ENCODE measurements at places on chromosomes 3 and 15.

- DNase-seq = no peak
These were observed 96.6 kb upstream of the PLXND1 start for GRCh38 chr3:129702934-129703712.

GRCh38 chr3:21705769-21706168 lies 45.2 kb downstream of the ZNF385D start:
- no peak for DNase-seq

DNA sequence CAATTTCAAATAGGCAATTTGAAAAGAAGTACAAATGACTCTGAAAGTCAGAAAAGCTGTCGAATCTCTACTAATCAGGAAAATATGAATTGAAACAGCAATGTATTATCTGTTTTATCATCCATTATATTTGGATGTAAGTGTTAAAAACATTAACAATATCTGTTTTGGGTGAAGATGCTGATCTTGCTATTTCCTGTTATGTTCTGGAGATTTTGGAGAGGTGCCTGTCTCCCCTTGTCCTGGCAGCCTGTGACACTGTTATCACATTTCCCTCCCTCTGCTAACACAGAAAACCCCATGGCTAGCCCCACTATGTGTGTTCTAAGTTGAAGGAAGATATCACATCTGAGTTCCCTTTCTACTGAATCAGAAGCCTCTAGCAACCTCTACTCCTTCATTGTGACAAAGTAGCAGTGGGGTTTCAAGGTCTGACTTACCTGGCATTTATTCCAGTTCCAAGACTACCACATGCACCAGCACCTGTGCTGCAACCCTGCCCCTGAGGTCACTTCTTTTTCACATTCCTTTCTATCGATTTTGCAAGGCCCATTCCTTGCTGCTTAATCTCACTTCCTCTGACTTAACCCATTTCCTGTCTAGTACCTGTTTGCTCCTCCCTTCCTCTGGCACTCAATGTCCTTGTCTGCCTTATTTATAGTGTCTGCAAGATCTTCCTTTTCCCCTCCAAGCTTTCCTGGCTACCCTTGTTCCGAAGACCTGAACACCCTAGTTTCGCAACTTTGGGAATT lies 95.5 kb upstream of the COL8A1 start:
- DNase-seq = peak; percentile 5

DNA sequence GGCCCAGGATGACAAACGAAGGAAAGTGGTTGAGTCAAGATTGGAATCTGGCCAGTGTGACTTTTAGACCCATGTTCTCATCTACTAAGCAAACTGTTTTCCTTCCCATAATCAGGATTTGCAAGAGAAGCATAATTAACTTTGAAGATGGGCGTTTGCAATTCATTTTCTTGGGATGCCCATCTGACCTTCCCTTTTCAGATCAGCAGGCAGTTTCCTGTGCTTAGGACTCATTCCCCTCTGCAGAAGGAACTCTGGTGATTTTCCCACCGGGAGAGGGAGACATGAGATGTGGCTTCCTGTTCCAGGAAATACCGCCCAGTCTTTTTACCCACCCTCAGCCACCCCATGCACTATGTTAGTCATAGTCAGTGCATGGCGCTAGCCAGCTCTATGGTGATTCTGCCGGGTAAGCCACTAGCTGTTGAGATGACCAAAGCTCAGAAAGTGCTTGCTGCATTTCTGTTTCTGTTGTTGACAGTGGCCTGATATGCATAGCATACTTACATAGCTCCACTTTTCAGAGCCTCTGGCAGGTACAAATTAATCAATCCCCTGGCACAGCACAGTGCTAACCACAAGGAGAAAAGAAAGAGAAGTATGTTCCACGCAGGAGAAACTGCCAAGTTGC lies 129.4 kb downstream of the VGLL4 start:
- no peak for DNase-seq

- no peak for DNase-seq
These were observed 27.5 kb downstream of the IGF2BP2 start for GRCh38 chr3:185797108-185797881.

GRCh38 chr3:197186887-197187588 lies 111.4 kb downstream of the DLG1 start:
- no peak for DNase-seq

DNA sequence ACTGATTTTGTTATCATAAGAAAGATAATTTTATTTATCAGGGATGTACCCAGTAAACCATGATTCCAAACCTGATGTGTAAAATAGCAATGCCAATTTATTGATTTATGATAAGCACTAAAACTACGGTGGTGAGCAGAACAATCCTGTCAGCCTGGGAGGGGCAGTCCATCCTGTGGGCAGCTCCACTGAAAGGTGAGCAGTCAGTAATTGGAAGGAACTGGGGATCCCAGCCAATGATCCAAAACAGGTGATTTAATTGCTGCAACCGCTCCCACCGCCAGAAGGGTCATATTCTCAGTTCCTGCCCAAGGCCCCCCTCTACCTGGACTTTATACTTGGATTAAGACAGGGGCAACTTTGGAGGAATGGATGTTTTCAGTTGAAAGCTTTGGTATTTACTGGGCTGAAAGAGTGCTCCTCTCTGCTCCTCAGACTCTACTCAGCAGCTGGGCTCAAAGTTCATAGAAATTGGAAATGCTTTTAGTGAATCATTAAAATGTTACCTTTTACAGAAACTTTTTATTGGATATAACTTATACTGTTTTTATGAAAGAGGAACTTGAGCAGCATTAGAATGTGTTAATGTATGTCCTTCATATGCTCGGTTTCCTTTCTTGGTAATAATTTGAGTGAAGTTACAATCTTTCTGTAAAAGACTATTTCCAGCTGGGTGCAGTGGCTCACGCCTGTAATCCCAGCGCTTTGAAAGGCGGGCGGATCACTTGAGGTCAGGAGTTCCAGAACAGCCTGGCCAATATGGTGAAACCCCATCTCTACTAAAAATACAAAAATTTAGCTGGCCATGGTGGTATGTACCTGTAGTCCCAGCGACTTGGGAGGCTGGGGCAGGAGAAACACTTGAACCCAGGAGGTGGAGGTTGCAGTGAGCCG lies 198.6 kb upstream of the IL12A start:
- DNase-seq = no peak

GRCh38 chr15:41392659-41393058 lies 9.6 kb downstream of the NDUFAF1 start:
- no peak for DNase-seq

- no peak for DNase-seq
These were observed 1.7 kb upstream of the SLC6A20 start for GRCh38 chr3:45798034-45798433.

GRCh38 chr3:127629467-127630403 lies 750 bp downstream of the PODXL2 start:
- peak; percentile 10 for DNase-seq

GRCh38 chr3:179452176-179452564 lies 900 bp upstream of the GNB4 start:
- no peak for DNase-seq

DNA sequence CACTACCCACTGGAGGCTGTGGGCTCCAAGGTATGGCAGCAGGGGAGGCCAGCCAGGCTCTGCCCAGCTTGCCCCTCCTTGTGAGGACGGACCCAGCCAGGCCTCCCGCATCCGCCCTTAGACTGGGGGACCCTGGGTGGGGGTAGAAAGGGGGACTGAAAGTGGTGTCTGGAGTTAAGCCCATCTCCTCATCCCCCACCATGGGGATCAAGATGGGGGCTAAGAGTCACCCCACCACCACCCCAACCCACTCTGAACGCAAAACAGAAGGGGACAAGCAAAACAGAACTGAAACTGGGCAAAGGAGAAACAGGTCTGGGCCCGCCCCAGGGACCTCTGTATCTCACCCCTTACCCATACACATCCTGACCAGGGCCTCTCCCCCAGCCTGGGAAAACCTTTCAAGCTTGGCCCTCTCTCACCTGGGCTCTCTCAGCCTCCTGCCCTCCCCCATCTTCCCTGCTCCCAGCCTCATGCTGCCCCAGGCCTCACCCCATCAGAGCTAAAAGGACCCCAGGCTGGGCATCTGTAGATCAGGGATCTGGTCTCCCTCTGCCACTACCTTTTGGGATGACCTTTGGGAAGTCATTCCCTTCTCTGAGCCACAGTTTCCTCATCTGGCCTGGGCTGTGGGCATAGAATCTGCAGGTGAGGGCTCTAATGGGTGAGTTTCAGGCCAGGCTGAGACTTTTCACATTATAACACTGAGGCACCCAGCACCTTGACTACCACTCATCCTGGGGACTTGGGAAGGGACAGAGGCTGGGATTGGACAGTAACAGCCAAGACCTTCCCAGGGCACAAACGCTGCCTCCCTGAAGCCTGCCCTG lies 30.0 kb upstream of the CYP11A1 start:
- no peak for DNase-seq

GRCh38 chr15:70299931-70300869 lies 202.5 kb upstream of the TLE3 start:
- DNase-seq = no peak

DNA sequence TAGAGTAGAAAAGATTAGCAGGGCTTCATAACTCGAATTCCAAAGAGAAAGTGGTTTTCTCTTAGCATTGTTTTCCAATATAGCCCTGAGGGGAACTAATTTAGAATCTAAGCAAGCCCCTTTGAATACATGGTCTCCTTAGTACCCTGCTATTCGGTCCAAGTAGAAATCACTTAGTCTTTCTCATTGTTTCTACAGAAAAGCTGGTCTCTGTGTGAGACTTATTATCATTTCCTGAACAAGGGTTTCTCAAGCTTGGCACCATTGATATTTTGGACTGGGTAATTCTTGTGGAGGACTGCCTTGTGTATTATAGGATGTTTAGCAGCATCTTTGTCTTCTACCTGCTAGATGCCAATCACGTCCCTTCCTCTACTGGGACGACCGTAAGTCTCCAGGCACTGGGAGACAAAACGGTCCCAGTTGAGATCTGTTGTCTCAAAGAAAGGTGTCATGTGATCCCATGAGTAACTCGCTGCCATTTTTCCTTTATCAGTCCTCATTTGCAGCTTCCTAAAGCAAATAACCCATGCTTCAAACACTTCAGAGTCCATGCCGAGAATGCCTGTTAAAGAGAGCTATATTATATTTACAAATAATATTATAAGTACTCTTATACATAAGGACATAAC lies 230.7 kb upstream of the SLCO3A1 start:
- DNase-seq = no peak

- no peak for DNase-seq
These were observed 25.6 kb downstream of the SQOR start for GRCh38 chr15:45660231-45660979.

GRCh38 chr15:54017959-54018358 lies 39.7 kb downstream of the UNC13C start:
- no peak for DNase-seq

DNA sequence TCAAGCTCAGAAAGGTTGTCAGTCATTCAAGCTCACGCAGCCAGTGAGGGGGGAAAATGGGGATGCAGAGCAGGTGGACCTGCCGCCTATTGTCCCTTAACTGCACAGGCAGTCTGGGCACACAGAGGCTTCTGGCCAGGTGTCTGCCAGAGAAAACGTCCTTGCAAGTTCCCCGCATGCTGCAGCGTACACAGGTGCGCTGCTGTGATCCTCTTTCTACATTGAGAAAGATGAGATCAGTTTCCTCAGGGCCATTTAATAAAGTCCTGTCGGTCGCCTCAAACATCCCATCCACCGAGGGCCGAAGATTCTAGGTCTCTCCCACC lies 445 bp upstream of the TSEN2 start:
- no peak for DNase-seq

GRCh38 chr3:70180664-70181063 lies 131.8 kb downstream of the MDFIC2 start:
- no peak for DNase-seq

DNA sequence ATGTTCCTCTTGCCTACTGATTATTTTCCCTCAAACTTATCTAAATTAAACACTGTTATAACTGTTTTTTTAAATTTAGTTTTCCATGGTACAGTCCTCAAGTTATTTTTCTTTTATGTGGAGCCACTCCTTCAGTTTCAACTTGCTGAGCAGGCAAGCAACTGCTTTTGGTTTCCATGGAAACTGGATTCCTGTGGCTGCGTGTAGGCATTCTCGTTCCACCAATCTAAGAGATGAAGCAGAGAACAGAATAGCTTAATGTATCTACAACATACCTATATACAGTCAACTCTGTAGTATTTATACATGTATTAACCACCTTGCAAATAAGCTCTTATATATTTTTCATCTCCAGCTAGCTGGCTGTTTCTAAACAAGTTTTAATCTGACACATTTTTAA lies 25.8 kb upstream of the ANXA2 start:
- DNase-seq = no peak

DNA sequence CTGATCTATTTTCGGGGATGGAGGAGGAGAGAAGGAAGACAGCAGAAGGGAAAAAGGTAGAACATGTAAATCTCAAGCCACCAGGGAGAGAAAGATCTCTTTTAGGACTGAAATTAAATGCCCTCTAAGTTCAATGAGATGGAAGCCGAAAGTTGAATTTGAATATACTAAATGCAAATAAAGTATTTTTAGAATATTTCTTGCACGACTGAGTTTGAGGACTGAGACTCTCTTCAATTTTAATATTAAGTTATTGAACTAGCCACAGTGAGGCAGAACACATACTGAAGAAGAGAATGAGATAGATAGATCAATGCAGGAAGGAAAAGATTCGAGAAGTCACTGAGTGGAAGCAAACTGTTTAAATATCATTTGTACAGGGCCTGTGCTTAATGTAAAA lies 399.9 kb upstream of the CBLB start:
- no peak for DNase-seq

- no peak for DNase-seq
These were observed 10.9 kb upstream of the RHO start for GRCh38 chr3:129517516-129517915.

GRCh38 chr15:65258375-65259262 lies 28.1 kb downstream of the PARP16 start:
- no peak for DNase-seq

DNA sequence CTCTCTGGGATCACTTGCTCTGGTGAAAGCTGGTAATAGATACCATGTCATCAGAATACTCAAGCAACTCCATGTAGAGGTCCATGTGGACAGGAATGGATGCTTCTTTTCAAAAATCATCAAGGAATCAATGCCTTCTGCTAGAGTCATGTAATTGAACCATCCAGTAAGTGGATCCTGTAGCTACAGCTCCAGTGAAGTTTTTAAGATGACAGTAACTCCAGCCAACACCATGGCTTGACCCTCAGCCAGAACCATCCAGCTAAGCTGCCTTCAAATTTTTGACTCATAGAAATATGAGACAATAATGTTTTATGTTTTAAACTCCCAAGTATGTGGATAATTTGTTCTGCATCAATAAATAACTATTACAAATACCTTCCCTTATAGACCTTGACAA lies 923.7 kb downstream of the EPHA3 start:
- DNase-seq = no peak

All from T-helper 2 cell (primary cell).